Osteocyte (in vitro differentiated cells): ENCODE measurements at places on chromosomes 4 and X. TPM values are rescaled to one million over a fixed set of nuclear protein-coding genes. Genes with fewer than 3 reads are reported as not detected.

- DNase-seq: no peak
- H3K27me3 ChIP-seq: no peaks in the 10 kb centered on the region
- H3K36me3 ChIP-seq: no peaks in the 10 kb centered on the region
- H3K4me3 ChIP-seq: no peak overlapping the region
Observed at GRCh38 chrX:139720979-139721378, 13.0 kb upstream of the MCF2 start.

DNA sequence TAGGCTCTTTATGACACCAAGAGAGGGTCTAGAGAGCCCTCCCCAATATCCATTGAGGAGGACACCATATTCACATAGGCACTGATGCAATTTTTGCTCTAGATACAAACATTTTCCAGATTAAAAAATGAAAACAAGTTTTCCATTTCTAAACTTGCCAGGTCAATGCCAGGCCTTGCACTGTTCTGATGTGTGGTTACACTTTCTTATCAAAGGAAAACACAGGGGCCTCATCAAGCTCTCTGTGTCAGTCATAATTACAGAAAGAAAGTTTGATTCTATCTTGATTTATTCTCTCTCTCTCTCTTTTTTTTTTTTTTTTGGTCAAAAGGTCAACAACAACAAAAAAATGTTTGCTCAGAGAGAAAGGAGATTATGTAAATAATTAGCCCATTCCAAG, 80.2 kb upstream of the ACSL4 start:
- no peak for DNase-seq
- H3K36me3 ChIP-seq: no peaks in the 10 kb centered on the region
- H3K4me1 ChIP-seq: peaks cover 13% of the 10 kb centered on the region
- H3K27ac ChIP-seq: no peak overlapping the region

- H3K4me1 ChIP-seq: peaks cover 11% of the 10 kb centered on the region
- H3K27ac ChIP-seq: no peak overlapping the region
- H3K27me3 ChIP-seq: no peaks in the 10 kb centered on the region
- no peaks in the 10 kb centered on the region for H3K36me3 ChIP-seq
- no peak overlapping the region for H3K4me3 ChIP-seq
Observed at GRCh38 chr4:20075248-20075871, 176.3 kb upstream of the SLIT2 start.

DNA sequence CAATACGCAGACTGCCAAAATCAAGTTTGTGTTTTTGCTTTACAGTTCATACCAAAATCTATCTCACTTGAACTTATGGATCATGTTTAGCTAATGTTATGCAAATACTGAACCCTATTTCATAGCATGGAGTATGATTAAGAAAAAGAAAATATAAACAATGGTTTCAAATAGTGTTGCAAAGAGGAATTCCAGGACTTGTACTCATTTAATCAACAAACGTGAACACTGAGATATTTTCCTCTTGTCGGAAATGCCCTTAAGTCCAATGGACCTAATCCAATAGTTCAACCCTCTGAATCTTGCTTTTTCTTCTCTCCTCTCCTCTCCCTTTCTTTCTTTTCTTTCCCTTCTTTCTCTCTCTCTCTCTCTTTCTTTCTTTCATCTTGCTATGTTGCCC, 30.8 kb downstream of the RASL11B start:
- H3K27ac ChIP-seq: no peak overlapping the region
- H3K36me3 ChIP-seq: no peaks in the 10 kb centered on the region
- no peaks in the 10 kb centered on the region for H3K27me3 ChIP-seq
- DNase-seq: no peak
- peaks cover 2% of the 10 kb centered on the region for H3K4me1 ChIP-seq

- no peak overlapping the region for H3K27ac ChIP-seq
- DNase-seq: no peak
- H3K27me3 ChIP-seq: no peaks in the 10 kb centered on the region
- no peaks in the 10 kb centered on the region for H3K36me3 ChIP-seq
Observed at GRCh38 chrX:119682019-119682989, 10.7 kb downstream of the SEPTIN6 start.

GRCh38 chrX:115362334-115363095, 73.0 kb downstream of the LUZP4 start:
- H3K36me3 ChIP-seq: no peaks in the 10 kb centered on the region
- no peak overlapping the region for H3K27ac ChIP-seq
- H3K4me1 ChIP-seq: peaks cover 45% of the 10 kb centered on the region
- H3K4me3 ChIP-seq: no peak overlapping the region
- no peak for DNase-seq
- H3K27me3 ChIP-seq: no peaks in the 10 kb centered on the region

The HTR2C gene
- total RNA-seq: not detected in 2 replicates

DNA sequence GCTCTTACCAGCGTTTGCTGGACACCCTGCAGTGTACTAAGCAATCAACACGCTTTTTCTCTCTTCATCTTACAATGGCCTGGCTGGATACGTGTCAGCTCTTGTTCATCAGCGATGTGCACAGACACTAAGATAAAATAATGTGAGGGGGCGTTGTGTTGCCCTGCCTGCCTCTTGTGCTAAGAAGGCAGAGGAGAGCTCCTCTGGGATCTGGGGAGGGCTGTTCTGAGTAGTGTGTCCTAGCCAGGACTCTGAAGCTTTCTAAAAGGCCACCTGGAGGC, 49.7 kb downstream of the NELFA start:
- no peak overlapping the region for H3K27ac ChIP-seq
- no peaks in the 10 kb centered on the region for H3K4me1 ChIP-seq
- H3K4me3 ChIP-seq: no peak overlapping the region
- H3K27me3 ChIP-seq: no peaks in the 10 kb centered on the region
- peaks cover 51% of the 10 kb centered on the region for H3K36me3 ChIP-seq

DNA sequence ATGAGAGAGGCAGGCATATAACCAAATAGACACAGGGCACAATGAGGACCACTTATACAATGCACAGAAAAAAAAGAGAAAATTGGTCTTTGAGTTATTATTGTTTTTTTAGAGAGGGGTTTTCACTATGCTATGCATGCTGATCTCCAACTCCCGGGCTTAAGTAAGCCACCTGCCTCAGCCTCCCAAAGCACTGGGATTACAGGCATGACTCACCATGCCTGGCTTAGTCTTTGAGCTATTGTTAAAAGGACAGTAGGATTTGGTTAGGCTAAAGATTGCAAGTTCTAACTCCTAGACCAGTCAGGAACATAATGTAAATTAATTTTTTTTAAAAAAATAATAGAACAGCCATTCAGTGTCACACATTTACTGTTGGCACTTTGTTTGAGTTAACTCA, 340.1 kb downstream of the GPAT3 start:
- no peaks in the 10 kb centered on the region for H3K27me3 ChIP-seq
- H3K4me1 ChIP-seq: no peaks in the 10 kb centered on the region
- no peak for DNase-seq

The BMP2K gene
- total RNA-seq: 19.5 and 23.0 TPM in 2 replicates

The SPANXD gene
- total RNA-seq: not detected in 2 replicates

DNA sequence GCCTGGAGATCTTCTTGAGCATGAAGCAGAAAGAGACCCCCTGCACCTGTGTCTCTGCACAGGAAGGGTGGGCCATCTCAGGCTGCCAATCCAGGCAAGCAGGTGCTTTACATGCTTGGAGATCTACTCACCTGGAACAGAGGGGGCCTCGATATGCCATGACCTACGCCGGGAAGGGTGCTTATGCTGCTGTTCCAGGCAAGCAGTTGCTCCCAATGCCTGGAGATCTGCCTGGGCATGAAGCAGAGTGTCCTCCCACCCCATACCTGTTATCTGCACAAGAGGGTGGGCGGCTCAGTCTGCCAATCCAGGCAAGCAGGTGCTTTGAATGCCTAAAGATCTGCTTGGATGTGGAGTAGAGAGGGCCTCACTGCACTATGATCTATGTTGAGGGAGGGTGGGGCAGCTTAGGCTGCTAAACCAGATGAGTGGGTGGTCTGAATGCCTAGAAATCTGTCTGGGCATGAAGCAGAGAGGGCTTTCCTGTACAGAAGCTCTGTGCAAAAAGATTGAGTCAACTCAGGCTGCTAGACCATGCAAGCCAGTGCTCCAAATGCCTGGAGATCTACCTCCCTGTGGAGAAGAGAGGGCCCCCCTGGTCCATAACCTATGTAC, 104.5 kb upstream of the QRFPR start:
- no peaks in the 10 kb centered on the region for H3K4me1 ChIP-seq

- no peaks in the 10 kb centered on the region for H3K4me1 ChIP-seq
- H3K36me3 ChIP-seq: no peaks in the 10 kb centered on the region
- H3K27ac ChIP-seq: no peak overlapping the region
- H3K27me3 ChIP-seq: peaks cover 26% of the 10 kb centered on the region
Observed at GRCh38 chr4:807792-808191, 18.1 kb downstream of the CPLX1 start.

- no peak for DNase-seq
- H3K4me3 ChIP-seq: no peak overlapping the region
- peaks cover 16% of the 10 kb centered on the region for H3K27me3 ChIP-seq
- no peak overlapping the region for H3K27ac ChIP-seq
- no peaks in the 10 kb centered on the region for H3K4me1 ChIP-seq
- H3K36me3 ChIP-seq: no peaks in the 10 kb centered on the region
Observed at GRCh38 chr4:184039963-184040383, 134.9 kb downstream of the STOX2 start.

DNA sequence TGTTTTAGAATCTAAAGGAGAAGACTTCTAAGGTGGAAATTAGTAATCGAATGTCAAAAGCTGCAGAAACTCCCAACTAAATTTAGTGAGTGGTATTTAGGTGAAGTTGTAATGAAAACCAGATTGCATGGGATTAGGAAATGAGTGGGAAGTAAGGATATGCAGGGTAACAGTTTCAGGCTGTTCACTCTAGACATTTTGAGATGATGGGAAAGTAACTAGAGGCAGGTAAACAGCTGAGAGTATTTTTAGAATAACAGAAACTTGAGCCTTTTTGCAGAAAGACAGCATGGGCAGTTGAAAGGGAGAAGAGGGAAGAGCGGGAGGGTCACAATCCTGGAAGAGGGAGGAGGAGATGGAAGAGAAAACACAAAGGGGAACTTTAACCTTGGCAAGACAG, 12.7 kb downstream of the SPRY1 start:
- peaks cover 23% of the 10 kb centered on the region for H3K4me1 ChIP-seq
- peaks cover 14% of the 10 kb centered on the region for H3K36me3 ChIP-seq
- H3K27me3 ChIP-seq: no peaks in the 10 kb centered on the region

DNA sequence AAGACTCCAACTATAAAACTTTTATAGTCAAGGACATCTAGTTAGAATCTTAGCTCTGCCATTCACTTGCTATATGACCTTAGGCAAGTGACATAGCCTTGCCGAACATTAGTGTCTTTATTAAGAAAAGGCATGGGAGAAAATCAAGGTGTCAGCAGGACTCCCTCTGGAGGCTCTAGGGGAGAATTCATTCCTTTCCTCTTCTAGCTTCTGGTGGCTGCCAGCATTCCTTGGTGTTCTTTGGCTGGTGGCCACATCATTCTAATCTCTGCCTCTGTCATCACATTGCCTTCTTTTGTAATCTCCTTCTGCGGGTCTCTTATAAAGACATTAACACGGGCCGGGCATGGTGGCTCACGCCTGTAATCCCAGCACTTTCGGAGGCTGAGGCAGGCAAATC, 99.8 kb downstream of the PPP1R2C start:
- H3K27me3 ChIP-seq: no peaks in the 10 kb centered on the region
- H3K4me3 ChIP-seq: no peak overlapping the region
- no peak overlapping the region for H3K27ac ChIP-seq
- DNase-seq: no peak
- H3K36me3 ChIP-seq: no peaks in the 10 kb centered on the region

DNA sequence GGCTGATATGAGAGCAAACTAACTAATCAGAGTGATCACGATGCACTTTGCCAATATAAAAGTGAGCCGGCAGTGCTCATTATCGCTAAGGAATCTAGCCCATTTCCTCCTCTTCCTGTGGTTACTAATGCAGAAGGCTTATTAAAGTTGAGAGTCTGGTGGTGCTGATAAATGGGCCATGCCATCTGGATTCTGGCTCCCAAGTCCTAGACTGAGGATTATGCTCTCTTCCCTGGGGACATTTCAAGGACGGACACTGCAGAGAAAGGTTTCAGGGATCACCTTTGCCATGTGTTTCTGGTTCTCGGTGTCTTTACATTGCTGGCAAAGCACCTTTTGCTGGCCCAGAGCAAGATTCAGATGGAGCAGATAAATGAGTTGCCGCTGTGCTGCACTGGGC, 85.3 kb downstream of the RTL5 start:
- peaks cover 2% of the 10 kb centered on the region for H3K36me3 ChIP-seq
- H3K4me3 ChIP-seq: no peak overlapping the region
- no peak for DNase-seq

DNA sequence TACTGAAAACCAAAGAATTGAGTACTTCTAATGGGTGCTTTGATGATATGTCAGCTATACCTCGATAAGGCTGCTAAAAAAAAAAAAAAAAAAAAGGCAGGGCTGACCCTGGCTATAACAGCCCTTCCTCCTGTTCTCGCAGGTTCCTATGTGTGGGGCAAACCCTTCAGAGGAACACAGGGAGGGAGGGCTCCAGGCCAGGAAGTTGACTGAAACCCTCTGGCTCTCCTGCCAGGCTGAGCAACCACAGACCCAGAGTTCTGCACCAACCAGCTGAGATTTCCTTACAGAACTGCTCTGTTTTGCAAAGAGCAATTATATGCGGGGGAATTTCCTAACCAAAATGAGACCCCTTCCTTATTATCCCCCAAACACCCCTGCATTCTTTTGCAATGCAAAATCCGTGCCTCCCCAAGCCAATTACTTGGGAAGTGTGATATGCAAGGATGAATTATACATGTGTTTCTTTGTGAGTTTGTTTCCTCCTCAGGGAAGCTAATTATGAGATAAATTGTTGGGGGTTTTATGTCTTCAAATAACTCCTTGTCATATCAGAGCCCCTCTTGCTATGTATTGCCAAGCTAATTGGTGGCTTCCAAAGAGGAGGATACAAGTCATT, 45.6 kb downstream of the PDHA1 start:
- H3K36me3 ChIP-seq: no peaks in the 10 kb centered on the region
- no peaks in the 10 kb centered on the region for H3K27me3 ChIP-seq
- H3K27ac ChIP-seq: no peak overlapping the region
- H3K4me3 ChIP-seq: no peak overlapping the region
- DNase-seq: peak; percentile 13

DNA sequence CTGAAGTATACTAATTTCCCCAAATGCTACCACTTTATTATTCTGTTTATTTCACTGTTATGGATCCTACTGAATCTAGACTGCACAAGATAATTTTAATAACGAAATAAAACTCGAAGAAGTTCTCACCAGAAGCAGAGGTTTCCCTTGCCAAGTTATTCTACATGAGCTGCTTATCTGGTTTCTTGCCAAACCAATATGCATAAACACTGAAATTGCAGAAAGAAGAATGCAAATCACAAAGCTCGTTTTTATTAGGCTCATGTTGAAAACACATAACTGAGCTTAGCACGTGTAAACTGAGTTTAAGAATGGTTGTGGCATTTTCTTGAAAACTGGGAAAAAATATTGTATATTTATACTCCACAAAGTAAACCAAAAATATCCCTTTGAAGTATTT, 35.9 kb downstream of the GRID2 start:
- H3K4me3 ChIP-seq: no peak overlapping the region
- no peak overlapping the region for H3K27ac ChIP-seq
- no peak for DNase-seq
- H3K4me1 ChIP-seq: no peaks in the 10 kb centered on the region
- peaks cover 8% of the 10 kb centered on the region for H3K27me3 ChIP-seq
- H3K36me3 ChIP-seq: no peaks in the 10 kb centered on the region

The SMARCA1 gene
- 118 and 121 TPM in 2 replicates for total RNA-seq
